ENCODE measurements at places on chromosomes 12 and 14.

DNA sequence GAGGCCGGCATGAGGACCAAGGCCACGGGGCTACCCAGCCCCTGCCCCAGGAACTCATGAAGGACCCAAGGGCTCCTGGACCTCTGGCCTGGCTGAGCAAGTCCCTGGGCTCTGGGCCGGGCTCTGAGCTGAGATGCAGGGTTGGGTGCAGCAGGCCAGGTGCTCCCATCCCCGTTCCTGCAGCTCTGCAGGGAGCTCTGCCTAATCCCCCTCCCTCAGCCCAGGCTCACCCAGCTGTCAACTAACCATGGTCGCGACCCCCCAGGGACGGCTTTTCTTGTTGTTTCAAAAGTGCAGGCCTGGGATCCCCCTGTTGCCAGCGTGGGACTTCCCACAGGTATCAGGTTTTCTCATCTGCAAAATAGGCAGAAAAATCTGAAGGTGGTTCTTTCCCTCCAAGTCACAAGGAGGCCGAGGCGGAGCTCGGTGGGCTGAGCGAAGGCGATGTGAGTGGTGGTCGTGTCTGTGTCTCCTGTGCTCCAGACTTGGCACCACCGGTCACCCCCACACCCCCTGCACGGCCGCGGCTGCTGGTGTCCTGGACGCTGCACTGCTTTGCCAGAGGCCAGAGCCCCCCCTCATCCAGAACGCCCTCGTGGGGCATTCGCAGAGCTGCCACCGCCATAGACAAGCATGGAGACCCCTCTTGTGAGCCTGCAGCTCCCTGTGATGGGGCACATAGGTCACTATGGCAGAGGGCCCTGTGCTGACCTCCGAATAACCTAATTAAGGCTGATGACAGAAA, 22.5 kb upstream of the GALNT9 start:
- DNase-seq: no peak

DNA sequence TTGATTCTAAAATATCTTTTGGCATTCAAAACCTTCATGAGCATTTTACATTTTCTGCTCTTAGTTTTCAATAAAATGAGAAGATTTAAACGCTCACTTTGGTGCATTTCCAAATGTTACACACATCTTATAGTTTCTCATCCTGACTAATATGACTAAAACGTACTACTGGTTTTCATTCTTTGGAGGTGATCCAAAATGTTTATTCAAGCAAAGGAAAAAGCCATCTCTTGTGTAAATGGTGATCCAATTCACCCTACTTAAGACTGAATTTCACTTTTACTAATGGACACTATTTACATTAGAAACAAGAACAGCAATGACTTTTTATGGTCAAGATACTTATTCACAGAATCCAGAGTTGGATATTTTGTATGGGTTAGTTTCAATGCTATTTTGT, 86.6 kb downstream of the KITLG start:
- no peak for DNase-seq

DNA sequence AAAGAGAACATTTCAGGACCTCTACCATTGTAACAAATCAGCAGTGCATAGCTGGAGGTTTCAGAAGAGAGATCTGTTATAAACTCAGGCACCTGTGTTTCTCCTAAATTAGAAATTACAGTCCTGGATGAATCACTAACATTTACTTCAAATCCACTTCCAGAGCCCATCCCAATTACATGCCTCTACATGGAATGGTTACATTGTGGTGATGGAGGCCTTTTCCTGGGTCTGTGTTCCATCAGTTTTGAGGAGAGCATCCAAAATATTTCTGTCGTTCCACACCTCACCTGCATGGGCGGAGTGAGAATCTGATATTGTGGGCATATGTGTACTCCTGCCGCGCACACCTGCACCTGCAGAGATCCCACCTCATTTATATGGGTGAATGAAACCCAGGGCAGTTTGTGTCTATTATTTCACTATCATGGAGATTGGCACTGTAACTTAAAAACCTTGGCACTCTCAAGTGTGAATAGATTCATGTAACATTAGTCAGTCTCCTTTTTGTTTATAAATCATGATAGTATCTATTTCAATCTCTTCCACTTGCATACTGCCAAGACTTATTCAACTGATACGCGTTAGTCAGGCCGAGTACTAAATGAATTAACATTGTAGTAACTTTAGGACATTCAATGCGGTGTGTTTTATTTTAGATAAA, 215.1 kb upstream of the FAR2 start:
- DNase-seq: no peak

GRCh38 chr12:76275511-76276093, 72.6 kb downstream of the BBS10 start:
- DNase-seq: no peak

- no peak for DNase-seq
Observed at GRCh38 chr14:64074961-64075612, 219.1 kb downstream of the ESR2 start.

DNA sequence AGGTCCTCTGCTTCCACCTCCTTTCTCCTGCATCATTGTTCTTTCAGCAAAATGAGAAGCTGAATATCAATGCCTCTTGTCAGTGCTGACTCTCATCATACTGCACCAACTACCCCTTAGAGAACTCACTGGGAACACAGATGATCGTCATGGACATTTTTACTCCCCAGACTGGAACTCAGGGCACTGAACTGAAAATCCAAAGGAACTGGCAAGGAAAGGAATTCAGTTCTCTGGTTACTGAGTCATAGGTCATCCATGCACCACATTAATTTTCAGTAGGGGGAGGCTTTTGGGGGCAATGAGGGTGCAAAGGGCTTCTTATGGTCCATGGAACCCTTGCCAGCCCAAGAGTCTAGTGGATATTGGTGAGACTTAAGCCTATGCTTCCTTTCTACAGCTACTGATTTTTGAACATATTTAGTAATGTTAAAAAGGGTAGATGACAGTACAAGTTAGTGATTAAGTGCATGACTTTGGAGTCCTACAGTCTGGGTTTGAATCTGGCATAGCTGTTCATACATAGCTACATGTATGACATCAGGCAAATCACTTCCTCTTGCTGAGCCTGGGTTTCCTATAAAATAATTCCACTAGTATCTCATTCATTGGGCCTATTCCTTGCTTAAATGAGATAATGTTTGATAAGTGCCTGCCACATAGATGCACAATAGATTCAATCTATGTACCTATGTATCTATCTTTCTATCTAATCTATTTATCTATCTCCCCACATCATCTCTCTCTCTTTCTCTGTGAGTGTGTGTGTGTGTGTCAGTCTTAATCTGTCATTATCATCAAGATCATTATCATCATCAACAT, 29.2 kb downstream of the BBS10 start:
- DNase-seq: no peak

DNA sequence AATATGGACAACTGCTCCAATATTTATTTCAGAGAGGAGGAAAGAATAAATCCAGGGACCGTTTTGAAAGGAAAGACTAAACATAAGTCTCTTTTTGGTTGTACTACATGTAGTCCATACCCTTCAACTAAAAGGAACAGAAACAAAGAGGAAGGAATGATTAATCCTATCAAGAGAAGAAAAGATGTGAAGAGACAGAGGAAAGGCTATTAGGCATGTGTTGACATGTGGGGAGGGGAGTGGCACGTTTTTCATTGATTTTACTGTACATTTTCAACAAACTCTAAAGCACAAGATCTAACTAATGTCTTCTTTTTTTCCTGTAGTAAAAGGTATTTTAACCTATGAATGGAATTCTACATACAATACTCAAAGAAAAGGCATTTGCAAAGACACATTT, 85.6 kb downstream of the NAV3 start:
- DNase-seq: no peak

DNA sequence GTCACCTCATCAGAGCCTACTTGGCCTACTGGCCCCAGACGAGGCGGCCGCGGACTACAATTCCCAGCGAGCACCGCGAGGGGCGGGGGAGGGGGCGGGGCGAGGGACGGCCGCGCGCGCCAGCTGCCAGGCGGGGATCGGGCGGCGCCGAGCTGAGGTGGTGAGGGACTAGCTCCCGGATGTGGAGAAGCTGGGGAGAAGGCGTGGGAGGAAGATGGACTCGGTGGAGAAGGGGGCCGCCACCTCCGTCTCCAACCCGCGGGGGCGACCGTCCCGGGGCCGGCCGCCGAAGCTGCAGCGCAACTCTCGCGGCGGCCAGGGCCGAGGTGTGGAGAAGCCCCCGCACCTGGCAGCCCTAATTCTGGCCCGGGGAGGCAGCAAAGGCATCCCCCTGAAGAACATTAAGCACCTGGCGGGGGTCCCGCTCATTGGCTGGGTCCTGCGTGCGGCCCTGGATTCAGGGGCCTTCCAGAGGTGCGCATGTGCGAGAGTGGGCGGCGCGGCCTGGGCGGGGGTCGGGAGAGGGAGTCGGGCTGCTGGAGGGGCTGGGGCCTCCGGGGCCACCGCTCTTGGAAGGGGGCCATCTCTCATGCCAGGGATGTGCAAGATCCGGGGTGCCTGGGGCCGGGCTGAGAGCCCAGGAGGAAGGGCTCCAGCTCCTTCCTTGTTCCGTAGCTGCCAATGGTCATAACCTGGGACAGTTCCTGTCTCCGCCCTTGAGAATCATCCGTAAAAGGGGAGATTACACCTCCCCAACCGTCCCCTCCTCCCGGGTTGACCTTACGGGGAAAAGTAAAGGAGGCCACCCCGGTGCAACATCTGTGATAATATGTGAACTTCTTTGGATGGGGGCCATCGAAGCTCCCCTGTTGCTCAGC, at the start of gene CMAS:
Gene CMAS (plus strand): TSS at position 129 of the 878 bp plus-strand sequence. CDS start 86 bp downstream, at position 215.
- peak; percentile 57 for DNase-seq

- DNase-seq: no peak
Observed at GRCh38 chr12:92509156-92509738, 193.5 kb upstream of the PLEKHG7 start.

GRCh38 chr12:13891902-13892301, 89.5 kb downstream of the GRIN2B start:
- no peak for DNase-seq

GRCh38 chr12:45732936-45733335, 3.4 kb downstream of the ARID2 start:
- DNase-seq: no peak

DNA sequence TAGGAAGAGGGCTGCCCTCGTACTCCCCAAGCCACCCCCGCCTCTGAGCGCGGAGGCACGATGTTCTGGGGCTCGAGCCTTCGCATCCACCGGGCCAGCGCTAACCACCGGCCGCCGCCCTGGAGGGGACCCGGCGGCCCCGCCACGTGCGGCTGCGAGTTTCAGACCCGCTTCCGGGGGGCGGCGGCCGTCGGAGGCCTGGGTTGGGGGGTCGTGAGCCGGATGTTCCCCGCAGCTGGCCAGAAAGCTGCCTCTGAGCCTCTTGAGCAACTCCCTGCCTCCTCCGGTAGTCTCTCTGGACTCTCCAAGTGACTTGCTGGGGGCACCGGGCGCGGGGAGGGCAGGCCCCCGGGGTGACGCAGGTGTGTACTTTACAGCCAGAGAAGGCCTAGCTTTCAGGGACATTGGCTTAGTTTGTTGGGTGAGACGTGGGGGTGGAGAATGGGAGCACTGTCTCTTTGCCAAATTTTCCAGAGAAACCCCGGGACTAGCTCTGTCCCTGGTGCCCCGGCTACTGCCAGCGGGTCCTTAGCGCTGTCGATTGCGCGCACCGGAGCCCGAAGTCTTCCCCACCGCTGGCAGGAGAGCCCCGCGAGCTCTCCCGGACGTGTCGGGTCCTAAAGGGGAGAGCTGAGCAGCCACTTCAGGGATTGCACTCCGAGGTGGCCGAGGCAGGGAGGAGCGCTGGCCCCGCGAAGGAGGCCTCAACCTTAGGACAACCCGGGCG, 15.6 kb downstream of the OTX2 start:
- DNase-seq: no peak

DNA sequence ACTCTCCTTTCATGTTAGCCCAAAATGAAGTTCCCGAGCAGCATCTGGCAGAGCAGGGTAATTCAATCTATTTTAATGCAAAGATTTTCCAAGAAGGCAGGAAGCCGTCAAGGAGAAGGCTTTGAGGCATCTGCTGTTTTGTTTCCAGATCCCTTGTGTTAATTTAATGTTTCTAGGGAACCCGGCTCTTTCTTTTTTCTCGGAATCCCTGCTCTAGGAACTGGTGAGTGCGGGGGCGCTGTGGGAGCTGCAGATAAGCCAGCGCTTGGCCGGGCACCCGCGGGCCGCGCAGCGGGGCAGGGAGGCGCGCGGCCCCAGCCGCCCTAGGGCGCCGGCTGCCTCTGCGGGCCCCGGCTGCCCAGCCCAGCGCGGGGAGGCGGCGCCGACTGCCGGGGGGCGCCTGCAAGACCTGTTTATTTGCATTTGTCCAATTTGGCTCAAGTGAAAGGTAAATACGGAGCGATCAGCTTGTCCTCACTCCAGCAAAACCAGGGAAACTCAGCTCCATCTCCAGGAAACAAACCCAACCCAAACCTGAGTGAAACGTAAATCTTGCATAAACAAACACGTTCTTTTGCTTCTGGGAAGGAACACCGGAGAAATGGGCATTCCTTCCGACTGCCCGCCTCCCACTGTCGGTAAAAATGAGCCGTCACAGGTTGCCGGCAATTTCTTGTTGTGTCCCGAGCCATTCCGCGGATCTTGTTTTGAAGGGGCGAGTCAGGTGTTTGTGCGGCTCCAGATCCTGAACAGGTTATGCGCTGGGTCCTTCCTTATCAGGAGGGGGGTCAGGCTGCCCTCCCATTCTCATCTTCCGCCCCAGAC, 65.1 kb downstream of the CRADD start:
- no peak for DNase-seq

DNA sequence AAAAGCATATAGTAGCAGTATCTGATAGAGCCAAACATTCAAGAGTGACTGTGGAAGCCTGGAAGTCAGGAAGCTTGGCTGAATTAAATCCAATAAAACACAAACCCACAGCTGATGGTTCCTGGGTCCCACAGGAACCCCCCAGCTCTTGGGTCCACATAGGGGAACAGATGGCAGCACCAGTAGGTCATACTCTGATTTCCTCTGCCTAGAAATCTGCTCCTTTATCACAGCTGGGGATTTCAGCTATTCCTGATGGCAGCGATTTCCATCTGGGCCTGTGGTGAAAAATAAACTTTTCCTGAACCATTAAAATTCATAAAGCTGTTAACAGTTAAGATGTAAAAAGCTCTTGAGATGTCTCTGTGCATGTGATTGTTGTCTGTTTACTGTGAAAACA, 202.0 kb upstream of the FRMD6 start:
- DNase-seq: no peak

- DNase-seq: no peak
Observed at GRCh38 chr14:92877757-92878431, 45.1 kb upstream of the CHGA start.

- no peak for DNase-seq
Observed at GRCh38 chr12:102302553-102302952, 104.9 kb upstream of the PMCH start.

- DNase-seq: no peak
Observed at GRCh38 chr12:121333747-121334146, 18.5 kb downstream of the ANAPC5 start.

- DNase-seq: no peak
Observed at GRCh38 chr12:51717326-51717925, 126.4 kb downstream of the SCN8A start.

- no peak for DNase-seq
Observed at GRCh38 chr12:116121453-116121871, 156.0 kb downstream of the MED13L start.

- no peak for DNase-seq
Observed at GRCh38 chr12:32836710-32837109, 59.9 kb downstream of the PKP2 start.

All from stimulated activated CD8-positive, alpha-beta memory T cell treated with anti-CD3 and anti-CD28 coated beads, Interleukin-12 subunit alpha, Interleukin-12 subunit beta, amount 100 ng/mL, for 1 hour (primary cell).